Anterior cingulate cortex (tissue), 58 donors: ENCODE measurements at places on chromosomes 5 and 9.
A peak's percentile ranks its signal among the peaks of the same experiment; 100 is the strongest.

GRCh38 chr9:84317563-84317962 is 23.0 kb downstream of the SLC28A3 start:
- DNase-seq, result no peak

DNA sequence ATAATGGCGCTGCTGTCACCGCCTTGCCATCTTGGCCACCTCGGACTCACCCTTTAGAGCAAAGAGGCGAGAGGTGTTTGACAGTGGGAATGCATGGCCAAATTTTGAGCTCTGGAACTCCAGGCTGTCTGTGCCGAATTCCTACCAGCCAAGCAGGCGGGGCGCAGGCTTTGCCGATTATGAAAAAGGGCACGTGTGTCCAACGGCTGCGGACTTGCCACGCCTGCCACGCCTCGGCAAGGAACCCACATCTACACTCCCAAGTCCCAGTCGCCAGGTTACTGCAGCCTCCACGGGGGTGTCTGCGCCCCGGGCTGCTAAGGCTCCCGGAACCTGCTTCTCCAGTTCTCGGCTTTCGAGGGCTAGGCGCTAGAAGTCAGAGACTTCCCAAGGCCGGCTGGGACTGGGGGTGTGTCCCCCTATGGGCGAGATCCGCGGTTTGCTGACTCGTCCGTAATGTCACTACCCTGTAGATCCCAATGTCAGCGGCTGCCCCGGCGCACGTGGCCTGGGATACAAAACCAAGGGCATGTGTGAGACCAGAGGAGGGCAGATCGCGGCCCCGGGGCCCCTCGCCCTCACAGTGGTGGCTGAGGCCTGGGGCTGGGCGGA is 2.8 kb downstream of the NPR3 start:
- no peak for DNase-seq

DNA sequence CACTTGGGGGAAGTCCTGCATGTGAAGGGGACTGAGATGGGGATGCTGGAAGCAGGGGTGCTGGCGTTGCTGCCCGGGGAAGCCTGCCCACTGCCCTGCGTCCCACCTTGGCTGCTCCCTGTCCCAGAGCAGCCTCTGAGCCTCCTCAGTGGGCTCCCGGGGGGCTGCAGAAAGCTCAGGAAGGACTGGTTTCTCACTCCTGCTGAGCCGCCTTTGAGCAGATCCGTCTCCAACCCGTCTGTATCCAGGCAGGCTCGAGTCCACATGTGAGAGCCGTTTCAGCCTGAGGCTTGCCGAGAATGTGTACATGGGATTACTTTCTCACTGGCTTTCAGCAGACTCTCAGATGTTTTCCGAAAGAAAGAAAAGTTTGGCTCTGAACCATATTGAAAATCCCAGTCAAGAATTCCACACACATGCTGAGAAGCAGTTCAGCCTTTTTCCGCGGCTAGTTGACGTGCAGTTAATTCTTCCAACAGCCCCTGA is 95.3 kb upstream of the COL5A1 start:
- DNase-seq, result no peak

DNA sequence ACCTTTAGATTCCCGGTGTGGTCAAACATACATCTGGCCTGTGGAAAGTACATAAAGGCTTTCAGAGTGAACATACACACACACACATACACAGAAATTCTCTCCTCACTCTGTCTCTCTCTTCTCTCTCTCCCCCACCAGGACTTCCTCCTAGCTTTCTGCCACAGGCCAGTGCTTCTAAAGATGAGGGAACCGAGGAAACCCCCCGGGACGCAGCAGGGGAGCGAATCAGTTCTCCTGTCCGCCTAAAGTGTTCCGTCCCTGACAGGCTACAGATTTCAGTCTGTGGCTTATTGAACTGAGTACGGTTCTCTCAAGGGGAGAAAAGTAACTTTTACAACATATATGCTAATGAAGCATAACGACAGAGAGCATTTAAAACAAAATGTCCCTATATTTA is 75.8 kb downstream of the MED27 start:
- DNase-seq, result no peak

DNA sequence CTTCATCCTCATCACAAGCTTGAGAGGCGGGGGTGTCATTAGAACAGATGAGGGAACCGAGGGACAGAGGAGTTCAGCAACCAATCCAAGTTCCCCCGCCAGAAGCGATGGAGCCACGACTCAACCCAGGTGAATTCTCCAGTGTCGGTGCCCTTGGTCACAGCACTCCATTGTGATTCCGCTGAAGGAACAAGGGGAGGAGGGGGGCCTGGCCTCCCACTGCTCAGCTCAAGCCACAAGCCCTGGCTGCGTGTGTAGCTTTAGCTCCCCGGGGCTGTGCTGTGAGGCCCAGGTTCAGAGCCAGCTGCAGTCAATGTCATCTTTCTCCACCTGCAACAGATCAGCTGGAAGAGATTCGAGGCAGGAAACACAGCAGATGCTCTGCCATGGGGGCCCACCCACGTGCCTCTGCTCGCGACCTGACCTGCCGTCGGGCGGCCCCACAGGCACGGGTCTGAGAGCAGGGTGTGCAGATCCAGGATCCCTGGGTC is 72.6 kb downstream of the GTF3C4 start:
- no peak for DNase-seq

GRCh38 chr5:148882332-148882731 is 55.9 kb downstream of the ADRB2 start:
- DNase-seq, result no peak

DNA sequence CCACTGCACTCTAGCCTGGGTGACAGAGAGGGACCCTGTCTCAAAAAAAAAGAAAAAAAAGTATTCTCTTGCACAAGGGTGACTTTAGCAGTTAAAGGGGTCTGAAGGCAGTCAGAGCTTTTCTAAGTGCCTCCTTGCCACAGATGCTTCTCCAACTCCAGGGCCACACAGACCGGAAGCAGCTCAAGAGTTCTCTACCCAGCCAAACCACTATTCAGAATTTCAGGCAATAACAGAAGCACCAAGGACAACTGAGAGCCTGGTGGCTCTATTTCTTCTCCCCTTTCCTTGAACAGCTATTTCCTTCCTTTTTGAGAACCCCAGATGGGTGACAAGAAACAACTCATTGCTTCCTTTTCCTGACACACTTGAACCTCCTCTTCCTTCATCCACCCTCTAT is 2.2 kb downstream of the FAM219A start:
- DNase-seq, result no peak

DNA sequence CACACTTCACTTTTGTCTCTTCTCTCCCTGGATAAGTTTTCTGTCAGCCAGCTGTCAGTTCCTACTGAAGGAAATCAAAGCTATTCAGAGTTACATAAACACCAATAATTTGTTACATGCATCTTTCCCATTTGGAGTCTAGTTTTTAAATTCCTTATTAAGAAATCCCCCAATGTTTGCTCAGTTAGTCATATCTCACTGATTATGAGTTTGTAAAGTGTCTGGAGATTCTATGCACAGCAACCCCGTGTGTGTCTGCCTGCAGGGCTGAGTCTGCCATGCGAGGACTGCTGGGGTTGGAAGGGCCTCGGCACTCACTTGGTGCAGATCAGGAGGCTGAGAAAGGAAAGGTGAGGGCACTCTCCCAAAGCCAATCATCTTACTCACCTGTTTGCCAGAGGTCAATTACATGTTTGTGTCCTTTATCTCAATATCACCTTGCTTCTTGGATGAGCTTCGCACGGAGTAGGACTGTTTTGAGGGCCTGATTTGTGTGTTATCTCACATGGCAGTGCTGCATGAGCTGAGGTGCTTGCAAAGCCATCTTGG is 3.3 kb downstream of the ANKRD34B start:
- DNase-seq, result no peak

GRCh38 chr9:13948037-13948436 is 365.9 kb downstream of the NFIB start:
- no peak for DNase-seq

DNA sequence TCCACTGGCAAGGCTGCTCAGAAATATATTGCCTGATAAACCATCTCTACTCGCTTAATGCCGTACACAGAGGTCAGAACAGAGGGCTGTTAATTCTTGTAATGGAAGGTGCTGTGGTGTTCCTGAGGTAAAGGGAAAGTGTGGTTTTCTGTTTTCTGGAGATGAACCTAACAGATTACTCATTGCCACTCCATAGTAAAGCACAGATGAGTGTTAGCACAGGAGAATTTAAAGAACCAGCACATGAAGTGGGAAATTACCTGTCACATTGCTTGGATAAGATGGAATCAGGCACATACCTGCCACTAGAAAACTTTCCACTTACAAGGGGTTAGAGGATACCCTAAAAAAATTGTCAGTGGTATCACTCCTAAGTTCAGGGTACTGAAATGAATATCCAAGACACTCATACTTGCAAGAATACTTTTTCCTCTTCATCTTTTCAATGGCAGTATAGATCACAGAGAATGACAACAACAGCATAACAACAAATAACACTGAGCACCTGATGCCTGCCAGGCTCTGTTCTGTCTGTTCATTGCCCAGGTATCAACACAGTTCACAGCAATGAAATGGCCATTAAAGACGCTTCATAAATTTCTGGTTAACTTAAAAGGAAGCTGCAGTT is 152.9 kb upstream of the GNA14 start:
- DNase-seq, result no peak

DNA sequence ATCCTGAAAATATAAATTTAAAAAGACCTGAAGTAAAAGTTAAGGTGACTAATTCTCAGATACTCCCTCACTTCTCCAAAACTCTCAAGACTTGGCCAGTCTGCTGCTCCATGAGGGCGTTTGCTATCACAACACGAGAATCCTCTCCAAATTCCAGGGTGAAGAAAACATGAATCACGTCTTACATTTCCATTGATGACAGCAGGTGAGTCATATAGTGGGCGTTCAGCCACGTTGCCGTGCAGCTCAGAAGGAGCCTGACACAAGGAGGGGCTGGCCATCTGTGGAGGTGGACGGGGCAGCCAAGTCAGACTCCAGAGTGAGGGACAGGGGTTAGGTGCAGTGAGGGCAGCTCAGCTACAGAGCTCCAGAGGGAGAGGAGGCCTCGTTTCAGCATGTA is 555.1 kb upstream of the ADAMTS16 start:
- peak; percentile 27 for DNase-seq

DNA sequence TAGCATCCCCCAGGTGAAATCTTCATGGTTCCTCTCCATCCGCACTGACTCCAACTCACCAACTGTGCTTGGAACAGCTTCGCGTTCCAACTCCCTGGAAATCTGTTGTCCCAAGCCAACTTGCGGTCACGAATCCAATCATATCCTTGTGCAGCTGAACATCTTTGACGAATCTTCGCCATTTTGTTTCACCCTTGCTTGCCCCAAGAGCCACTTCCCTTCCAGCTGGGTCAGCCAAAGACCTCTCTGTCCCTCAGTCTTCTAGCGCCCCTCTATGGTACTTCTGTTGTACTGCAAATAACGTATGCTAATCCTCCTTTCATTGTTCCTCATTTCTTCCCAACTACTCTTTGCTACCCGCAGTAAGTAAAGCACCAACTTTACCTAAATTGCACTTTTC is 61.0 kb upstream of the TARS1 start:
- no peak for DNase-seq

- DNase-seq, result no peak
Observed at GRCh38 chr9:93899609-93900435, 55.3 kb downstream of the BARX1 start.

- DNase-seq, result peak; percentile 24
Observed at GRCh38 chr9:34493972-34494535, 28.7 kb downstream of the ENHO start.

DNA sequence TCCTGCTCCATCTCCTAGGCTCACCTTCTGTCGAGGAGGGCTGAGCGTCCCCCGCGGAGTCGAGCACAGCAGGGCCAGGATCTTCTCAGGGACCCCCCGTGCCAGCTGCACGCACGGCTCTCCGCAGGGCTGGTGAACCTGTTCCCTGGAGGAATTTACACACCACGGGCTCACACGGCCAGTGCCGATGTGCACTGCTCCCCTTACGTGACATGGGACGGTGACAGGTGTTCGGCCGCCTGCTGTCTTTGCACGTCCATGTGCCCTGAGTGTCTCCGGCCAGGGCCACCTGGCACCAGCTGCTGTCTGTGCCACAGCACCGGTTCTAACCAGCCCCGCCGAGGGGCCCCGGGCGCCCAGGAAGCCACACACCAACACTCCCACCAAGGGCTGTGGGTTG is 8.7 kb upstream of the AGPAT2 start:
- no peak for DNase-seq

GRCh38 chr9:129281506-129282145 is 103.6 kb upstream of the IER5L start:
- DNase-seq, result no peak

DNA sequence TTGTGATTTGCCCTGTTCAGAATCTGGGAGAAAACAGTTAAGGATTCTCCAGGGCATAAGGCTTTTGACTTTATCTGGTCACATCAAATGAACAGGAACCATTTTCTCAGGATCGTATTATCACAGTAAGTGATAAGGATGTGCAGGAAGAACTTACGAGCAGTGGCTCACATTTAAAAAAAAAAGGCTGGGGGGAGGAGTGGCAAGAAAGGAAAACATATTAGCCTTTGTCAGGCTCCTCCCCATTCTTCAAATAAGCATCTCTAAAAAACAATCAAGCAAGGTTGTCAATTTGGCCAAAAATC is 234.3 kb upstream of the TMEM161B start:
- no peak for DNase-seq

- DNase-seq, result peak; percentile 9
Observed at GRCh38 chr5:149217096-149217802, 54.4 kb upstream of the AFAP1L1 start.

- DNase-seq, result no peak
Observed at GRCh38 chr5:157925786-157926671, 67.1 kb upstream of the CLINT1 start.

DNA sequence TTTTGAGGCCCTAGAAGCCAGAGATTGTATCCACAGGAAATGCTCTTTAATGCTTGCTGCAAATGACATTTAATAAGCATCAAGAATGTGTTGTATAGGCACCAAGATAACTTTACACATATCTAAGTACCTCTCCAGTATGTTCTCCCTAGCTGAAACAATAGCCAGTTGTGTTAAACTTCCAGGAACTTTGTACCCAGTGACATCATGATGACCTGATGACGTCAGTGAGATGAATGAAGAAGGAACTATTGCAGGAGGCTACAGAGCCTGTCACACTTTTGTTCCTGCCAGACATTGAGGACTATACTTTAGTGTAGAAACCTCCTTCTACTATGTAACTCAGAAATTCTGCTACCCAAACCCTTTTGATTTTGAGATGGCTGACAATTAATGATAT is 129.8 kb downstream of the CD180 start:
- DNase-seq, result no peak

DNA sequence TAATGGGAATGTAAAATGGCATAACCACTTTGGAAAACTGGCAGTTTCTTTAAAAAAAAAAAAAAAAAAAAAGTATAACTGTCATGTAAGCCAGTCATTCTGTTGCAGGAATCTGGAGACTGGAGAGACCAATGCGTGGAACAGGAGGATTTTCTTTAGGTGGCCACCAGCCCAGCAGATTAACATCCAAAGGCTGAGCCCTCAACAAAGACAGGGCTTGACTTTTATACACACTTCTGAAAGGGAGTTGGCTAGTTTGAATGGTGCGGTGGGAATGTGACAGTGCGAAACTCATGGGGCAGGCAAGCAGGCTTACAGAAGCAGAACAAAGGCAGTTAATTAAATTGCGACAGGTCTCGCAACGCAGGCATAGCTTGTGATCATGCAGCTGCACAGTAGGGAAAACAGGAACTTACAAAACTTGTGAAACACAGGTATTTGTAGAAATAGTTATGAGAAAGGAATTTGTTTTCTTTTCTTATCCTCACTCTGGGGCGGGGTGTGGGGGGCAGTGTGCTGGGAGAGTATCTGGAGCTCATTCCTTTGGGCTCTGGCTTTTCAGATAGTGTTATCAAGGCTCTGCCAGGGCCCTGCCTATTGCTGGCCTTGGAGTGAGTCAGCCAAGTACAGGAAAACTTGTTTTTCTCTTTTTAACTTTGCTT is 12.0 kb downstream of the UIMC1 start:
- peak; percentile 3 for DNase-seq

- DNase-seq, result no peak
Observed at GRCh38 chr9:116541402-116541801, 145.7 kb upstream of the TRIM32 start.
